Omental fat pad (tissue), 4 donors: ENCODE measurements at places on chromosomes 3 and 15.

- DNase-seq: no peak
Measured at GRCh38 chr3:80018375-80018774, 250.6 kb upstream of the ROBO1 start.

- DNase-seq: no peak
Measured at GRCh38 chr3:184164648-184165330, 9.6 kb downstream of the DVL3 start.

DNA sequence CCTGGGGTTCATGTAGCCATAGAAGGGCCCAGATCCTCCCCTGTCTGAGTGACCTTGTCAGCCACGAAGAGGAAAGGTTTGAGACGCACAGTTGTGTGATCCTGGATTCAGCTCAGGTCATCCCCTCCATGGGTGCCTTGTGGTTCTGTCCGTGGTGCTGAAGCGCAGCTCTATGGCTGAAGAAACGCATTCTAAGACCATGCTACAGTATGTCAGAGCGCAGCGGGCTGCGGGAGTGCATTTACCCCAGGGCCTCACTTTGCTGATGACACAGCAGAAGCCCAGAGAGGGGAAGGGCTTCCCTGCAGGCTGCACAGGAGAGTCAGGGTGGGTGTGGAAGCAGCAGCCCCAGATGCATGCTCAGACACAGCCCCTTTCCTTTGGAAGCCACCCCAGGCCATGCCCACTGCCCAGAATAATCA, 68.8 kb upstream of the IQSEC1 start:
- no peak for DNase-seq

DNA sequence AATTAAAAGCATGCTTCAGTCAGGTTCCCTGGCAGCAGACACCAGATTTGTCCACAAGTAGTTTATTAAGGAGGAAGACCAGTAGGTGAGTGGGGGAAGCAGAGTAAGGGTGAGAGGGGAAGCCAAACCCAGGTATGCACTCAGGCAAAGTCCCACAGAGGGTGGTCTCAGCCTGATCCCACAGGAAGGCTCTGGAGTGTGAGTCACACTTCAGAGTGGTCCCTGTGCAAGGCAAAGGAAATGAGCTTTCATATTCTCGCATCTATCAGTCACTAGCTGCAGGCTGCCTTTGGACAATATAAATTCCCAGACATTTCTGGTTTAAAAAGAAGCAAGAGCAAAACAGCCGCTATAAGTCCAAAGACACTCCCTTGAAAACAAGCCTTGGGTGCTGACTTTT, 78.5 kb downstream of the TRANK1 start:
- no peak for DNase-seq

DNA sequence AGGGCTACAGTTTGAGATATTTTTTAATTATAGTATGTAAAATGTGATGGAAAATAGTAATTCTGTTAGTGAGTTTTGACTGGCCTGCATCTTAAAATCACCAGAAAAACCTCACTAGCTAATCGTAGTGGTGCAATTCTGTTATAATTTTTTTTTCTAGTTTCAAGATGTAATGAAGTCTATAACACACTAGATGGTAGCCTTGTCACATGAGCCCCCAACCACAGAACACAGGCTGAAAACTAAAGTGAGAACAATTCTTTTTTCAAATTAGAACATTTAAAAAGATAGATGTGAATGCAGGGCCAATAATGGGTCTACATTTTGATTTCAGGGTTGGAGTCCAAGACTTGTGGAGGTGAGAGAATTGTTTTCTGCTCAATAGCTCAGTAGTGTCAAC, 83.3 kb upstream of the KCNH8 start:
- no peak for DNase-seq

GRCh38 chr15:87740655-87741344, 515.7 kb downstream of the NTRK3 start:
- no peak for DNase-seq

- DNase-seq: no peak
Measured at GRCh38 chr3:11272906-11273574, 843 bp downstream of the ATG7 start.

GRCh38 chr15:27671819-27672437, 427.2 kb downstream of the OCA2 start:
- no peak for DNase-seq

GRCh38 chr3:157786211-157786610, 283.0 kb upstream of the VEPH1 start:
- no peak for DNase-seq

DNA sequence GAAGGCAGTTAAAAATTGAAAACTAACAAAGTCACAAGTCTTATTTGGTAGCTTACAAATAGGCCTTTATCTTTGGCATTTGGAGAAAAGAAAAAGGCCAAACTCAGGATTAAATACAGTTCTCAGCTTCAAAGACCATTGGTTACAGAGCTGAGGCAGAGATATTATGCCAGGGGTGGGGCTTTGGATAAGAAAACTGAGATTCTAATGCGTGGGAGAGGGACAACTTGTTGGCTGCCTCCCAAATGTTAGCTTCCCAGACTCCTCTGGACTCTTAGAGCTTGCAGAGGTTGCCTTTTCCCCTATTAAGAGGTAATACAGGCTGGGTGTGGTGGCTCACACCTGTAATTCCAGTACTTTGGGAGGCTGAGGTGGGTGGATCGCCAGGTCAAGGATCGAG, 231.8 kb downstream of the SQOR start:
- DNase-seq: no peak

DNA sequence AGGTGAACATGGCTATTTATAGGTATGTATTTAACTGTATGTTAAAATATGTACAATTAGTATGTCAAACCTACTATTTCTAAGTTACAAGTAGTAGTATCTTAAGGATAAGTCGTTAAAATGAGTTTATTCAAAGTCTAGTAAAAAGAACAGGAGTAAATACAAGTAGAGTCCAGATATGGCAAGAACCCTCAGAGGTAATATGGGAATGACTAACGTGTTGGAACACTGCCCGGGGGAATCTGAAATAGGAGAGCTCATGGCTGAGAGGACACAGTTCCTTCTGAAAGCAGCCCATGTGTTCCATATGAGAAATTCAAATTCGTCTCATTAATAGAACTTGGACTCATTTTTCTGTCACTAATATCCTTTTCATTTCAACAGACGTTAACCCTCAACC, 158.8 kb downstream of the CLSTN2 start:
- peak; percentile 52 for DNase-seq

- no peak for DNase-seq
Measured at GRCh38 chr3:36511791-36512486, 131.6 kb downstream of the STAC start.

DNA sequence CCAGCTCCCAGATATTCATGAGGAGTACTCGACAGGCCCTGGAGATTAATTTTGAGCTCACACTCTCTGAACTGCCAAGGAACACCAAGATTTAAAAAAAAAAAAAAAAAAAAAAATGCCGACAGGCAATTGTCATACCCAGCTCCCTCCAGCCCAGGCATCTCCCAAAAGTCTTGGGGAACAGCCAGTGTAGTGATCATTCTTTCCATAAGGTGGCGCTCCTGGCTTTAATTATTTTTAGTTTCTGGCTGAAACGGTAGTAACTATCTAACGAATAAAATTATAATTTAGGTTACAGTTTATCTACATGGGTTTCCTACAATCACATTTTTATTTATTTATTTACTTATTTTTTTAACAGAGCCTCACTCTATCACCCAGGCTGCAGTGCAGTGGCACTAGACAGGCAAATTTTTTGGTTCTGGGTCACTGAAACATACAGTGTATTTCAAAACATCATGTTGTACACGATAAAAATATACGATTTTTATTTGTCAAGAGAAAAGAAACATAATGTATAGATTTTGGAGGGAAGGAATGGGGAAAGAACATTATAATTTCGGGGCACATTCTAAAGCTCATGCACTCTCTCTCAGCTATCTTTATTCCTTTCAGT, 157.3 kb downstream of the ADAMTS9 start:
- peak; percentile 43 for DNase-seq

DNA sequence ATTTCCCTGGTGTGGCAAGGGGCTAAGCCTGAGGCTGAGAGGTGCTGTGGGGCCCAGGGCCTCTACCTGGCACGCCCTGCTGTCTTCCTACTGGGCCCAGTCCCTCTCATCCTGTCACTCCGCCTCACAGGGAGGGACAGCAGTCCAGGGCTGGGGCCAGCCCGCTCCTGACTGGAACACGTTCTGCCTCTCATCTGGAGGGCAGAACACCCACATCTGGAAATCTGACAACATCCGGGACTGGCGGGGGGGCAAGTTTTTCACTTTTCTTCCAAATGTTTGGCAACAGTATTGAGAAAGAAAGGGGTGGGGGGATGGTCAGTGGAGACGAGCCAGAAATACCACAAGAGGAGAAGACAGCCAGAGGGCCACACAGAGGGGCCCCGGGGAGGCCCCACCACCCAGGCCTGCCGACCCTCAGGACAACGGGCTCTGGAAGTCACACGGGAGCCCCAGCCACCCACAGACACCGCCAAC, 1.8 kb upstream of the MYL3 start:
- DNase-seq: peak; percentile 34

DNA sequence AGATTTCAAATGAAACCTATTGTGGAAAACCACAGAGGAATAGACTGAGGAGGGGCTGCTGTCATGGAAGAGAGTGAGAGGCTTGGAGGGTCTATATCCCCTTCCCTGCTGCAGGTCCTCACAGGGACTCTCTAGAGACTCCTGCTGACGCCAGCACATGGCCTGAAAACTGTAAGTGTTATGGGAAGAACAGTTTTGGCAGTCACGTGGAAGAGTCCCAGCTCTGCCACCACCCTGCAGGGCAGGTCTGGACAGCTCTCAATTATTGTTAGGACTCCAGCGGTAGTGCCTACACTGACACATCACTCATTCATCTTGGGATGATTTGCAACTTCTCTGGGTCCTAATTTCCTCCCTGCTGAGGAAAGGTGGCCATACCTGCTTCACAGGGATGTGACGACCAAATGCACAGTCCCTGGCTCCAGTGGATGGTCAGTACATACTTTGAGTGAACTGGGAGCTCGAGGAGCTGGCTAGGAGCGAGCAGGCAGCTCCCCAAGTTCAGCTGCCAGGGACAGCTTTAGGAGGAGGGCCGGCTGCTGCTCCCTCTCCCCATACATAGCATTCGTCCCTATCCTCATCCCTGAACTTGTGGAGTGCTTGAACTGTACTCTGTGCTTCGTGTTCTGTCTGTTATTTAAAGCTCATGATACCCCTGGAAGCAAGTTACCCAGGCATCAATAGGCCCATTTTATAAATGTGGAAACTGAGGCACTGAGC, 49.2 kb downstream of the CTXND1 start:
- DNase-seq: no peak

GRCh38 chr3:48877671-48878070, 21.0 kb downstream of the SLC25A20 start:
- DNase-seq: no peak

DNA sequence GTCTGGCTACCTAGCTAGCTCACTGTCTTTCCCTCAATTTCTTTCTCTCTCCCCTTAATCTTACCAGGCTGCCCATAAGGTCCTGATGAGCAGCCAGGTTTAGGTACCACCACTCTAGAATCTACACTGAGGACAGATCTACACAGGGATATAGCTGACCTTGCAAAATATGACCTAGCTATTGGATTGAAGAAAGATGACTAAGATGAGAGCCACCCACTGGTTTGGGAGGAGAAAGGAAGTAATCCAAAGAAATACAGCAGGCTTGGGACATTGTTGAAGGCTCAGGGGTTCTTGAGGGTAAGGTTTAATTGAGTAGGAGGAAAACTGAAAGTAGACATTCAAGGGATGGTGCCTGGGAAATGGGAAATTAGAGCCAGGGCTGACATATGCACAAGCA, 142.0 kb upstream of the TMC3 start:
- DNase-seq: no peak

GRCh38 chr3:83559082-83559481, 1399.7 kb upstream of the CADM2 start:
- no peak for DNase-seq

DNA sequence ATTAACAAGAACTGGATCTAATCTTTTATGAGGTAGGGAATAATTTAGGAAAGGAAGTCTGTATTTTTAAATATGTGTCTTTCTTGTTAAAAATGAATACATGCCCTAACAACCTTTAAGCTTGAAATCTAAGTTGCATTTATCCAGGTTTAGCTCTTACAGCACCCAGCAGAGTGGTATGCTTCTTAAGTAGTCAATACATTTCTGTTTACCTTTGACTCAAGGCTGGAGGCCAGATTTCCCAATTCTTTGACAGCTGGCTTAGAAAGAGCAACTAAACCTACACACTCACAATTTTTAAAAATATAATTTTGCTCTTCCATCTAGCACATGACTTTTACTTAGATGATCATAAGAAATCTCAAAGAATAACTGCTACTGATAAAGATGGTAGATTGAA, 148.9 kb downstream of the DPH6 start:
- no peak for DNase-seq

GRCh38 chr15:74635228-74635627, 19.6 kb downstream of the CLK3 start:
- DNase-seq: no peak

- DNase-seq: no peak
Measured at GRCh38 chr3:107644631-107645030, 121.9 kb downstream of the BBX start.

DNA sequence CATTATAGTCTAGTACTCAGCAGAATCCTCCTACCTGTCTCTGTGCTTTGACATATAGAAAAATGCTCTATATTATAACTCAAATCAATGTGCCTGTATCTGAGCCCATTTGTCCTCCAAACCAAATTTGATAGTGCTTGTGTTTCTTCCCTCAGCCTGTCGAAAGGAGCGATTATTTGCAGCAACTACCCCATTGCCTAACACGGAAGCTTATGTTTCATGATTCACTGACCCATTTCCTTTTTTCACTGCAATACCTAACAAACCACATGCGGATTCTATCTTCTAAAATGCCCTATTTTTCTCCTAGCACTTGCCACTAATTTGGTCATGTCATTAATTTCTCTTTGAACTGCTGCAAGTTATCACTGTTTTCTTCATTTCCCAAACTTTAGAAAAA, 1220.6 kb upstream of the CADM2 start:
- no peak for DNase-seq

- DNase-seq: no peak
Measured at GRCh38 chr15:61049028-61049427, 180.1 kb downstream of the RORA start.

DNA sequence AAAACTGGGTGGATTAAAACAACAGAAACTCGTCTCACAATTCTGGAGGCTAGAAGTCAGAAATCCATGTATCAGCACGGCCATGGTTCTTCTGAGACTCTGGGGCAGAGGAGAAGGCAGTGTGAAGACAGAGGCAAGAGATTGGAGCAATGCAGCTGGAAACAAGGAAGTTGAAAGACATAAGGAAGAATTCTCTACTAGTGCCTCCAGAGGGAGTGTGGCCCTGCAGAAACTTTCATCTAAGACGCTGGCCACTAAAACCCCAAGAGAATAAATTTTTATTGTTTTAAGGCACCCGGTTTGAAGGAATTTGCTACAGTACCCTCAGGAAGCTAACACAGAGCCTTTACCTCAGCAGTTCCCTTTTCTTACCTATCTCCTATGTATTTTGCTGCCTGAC, 1012.2 kb upstream of the CADM2 start:
- DNase-seq: no peak

DNA sequence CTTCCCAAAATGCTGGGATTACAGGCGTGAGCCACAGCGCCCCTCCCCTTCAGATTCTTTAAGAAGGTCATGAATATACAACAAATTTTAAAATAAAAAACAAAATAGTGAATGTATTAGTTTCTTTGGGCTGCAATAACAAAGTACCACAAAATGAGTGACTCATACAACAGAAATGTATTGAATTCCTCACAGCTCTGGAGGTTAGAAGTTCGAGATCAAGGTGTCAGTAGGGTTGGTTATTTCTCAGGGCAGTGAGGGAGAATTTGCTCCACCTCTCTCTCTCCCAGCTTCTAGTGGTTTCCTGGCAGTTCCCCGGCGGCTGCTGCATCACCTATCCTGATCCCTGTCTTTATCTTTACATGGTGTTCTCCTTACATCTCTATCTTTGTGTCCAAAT, 804.0 kb downstream of the ROBO1 start:
- no peak for DNase-seq
